ENCODE measurements at places on chromosomes 4 and X. TPM values are rescaled to one million over a fixed set of nuclear protein-coding genes. Genes with fewer than 3 reads are reported as not detected.

DNA sequence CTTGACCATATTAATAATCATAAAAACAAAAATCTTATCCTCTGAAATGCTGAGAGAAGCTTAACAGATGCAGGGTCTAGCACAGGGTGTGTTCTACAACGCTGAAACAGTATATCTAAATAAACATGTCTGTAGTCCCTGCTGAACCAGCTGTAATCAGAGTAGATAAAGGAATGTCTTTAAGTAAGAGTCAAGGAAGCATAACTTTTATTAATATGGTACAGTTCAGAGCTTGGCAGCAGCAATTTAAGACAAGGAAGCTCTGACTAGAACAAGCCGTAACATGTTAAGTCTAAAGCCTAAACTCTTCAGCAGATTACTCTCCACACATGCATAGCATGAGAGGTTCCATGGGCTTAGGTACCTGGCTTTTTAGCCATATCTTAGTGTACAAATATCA, 36.1 kb downstream of the NFKB1 start:
- H3K36me3 ChIP-seq = no peaks in the 10 kb centered on the region
- no peak overlapping the region for H3K27ac ChIP-seq
- no peaks in the 10 kb centered on the region for H3K27me3 ChIP-seq
- no peak overlapping the region for H3K4me3 ChIP-seq
- no peak for DNase-seq

- no peak overlapping the region for H3K4me3 ChIP-seq
- no peak overlapping the region for H3K27ac ChIP-seq
- no peaks in the 10 kb centered on the region for H3K36me3 ChIP-seq
- H3K27me3 ChIP-seq = peaks cover 6% of the 10 kb centered on the region
- no peaks in the 10 kb centered on the region for H3K4me1 ChIP-seq
Observed at GRCh38 chrX:30307466-30307865, 1.7 kb downstream of the NR0B1 start.

Gene CTAG1A
- total RNA-seq = not detected

GRCh38 chrX:150429594-150429993, 66.5 kb downstream of the MAMLD1 start:
- no peaks in the 10 kb centered on the region for H3K27me3 ChIP-seq
- no peak for DNase-seq
- H3K4me1 ChIP-seq = no peaks in the 10 kb centered on the region
- H3K4me3 ChIP-seq = no peak overlapping the region
- no peak overlapping the region for H3K27ac ChIP-seq
- H3K36me3 ChIP-seq = no peaks in the 10 kb centered on the region

Gene PLP1
- 2.2 TPM for total RNA-seq

Gene LUZP4
- total RNA-seq = not detected

DNA sequence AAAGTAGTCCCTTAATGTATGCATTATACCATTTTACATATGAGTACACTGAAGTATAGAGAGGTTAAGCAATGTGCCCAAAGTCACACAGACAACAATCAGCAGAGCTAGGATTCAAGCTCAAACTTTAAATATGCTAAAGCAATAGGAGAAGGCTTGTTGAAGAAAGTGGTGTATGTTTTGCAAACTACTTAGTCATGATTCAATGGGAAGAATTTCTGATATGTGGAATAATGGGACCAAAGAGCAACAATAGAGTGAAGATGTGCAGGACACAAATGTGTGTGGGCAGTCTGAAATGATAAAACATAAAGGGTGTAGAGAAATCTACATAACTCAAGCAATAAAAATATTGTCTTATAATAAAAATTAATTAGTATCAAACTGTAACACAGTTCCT, 109.0 kb upstream of the ARSJ start:
- no peaks in the 10 kb centered on the region for H3K36me3 ChIP-seq
- no peak for DNase-seq
- H3K27me3 ChIP-seq = no peaks in the 10 kb centered on the region
- H3K4me3 ChIP-seq = no peak overlapping the region
- no peak overlapping the region for H3K27ac ChIP-seq

GRCh38 chr4:133544097-133544496, 395.0 kb downstream of the PCDH10 start:
- no peak for DNase-seq
- H3K4me3 ChIP-seq = no peak overlapping the region
- no peak overlapping the region for H3K27ac ChIP-seq
- no peaks in the 10 kb centered on the region for H3K4me1 ChIP-seq

- no peaks in the 10 kb centered on the region for H3K4me1 ChIP-seq
- H3K36me3 ChIP-seq = no peaks in the 10 kb centered on the region
- H3K27me3 ChIP-seq = no peaks in the 10 kb centered on the region
- no peak for DNase-seq
- no peak overlapping the region for H3K4me3 ChIP-seq
Observed at GRCh38 chr4:100391086-100391485, 126.7 kb downstream of the EMCN start.

DNA sequence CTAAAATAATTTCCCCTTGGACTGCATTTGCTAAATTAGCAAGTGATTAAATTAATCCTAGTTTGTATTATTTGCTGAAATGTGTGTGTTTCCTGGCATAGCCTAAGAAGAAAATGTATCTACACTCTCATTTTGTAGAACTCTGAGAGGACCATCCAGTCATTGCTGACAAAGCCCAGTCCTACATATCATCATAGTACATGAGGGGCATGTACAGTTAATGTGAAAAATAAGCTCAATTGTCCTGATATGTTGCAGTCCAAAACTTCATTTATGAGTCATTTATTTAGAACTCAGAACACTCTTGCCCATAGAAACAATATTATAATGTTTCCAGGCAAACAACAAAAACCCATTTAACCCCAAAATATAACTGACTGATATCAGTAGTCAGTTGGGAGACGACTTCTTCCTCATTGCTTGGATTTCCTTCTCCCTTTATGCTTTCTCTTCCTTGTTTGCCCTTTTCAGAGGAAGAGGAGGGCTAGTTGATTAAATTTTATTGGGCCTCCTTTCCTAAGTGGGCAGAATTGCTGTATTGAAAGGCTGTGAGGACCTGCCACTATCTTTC, 26.9 kb upstream of the BBS12 start:
- DNase-seq = no peak
- no peak overlapping the region for H3K4me3 ChIP-seq
- no peak overlapping the region for H3K27ac ChIP-seq
- no peaks in the 10 kb centered on the region for H3K27me3 ChIP-seq

GRCh38 chr4:79235095-79235494, 90.8 kb downstream of the NAA11 start:
- no peak overlapping the region for H3K27ac ChIP-seq
- no peaks in the 10 kb centered on the region for H3K36me3 ChIP-seq
- no peak for DNase-seq
- no peak overlapping the region for H3K4me3 ChIP-seq
- H3K27me3 ChIP-seq = no peaks in the 10 kb centered on the region
- H3K4me1 ChIP-seq = no peaks in the 10 kb centered on the region

Gene TLR1
- 6.5 TPM for total RNA-seq

GRCh38 chr4:17544831-17545234, 29.9 kb downstream of the CLRN2 start:
- DNase-seq = no peak
- no peaks in the 10 kb centered on the region for H3K36me3 ChIP-seq
- H3K27me3 ChIP-seq = peaks cover 4% of the 10 kb centered on the region
- H3K4me3 ChIP-seq = no peak overlapping the region
- H3K27ac ChIP-seq = no peak overlapping the region

GRCh38 chr4:173074501-173074946, 94.1 kb upstream of the GALNT7 start:
- H3K4me3 ChIP-seq = no peak overlapping the region
- no peaks in the 10 kb centered on the region for H3K27me3 ChIP-seq
- H3K27ac ChIP-seq = no peak overlapping the region
- no peaks in the 10 kb centered on the region for H3K36me3 ChIP-seq
- H3K4me1 ChIP-seq = no peaks in the 10 kb centered on the region
